Endothelial cell of coronary artery (primary cell): ENCODE measurements at places on chromosomes 6 and 20. TPM values are rescaled to one million over a fixed set of nuclear protein-coding genes. Genes with fewer than 3 reads are reported as not detected.

Gene BHLHE23
- total RNA-seq: not detected in 2 replicates

Gene CTAGE9
- not detected in 2 replicates for total RNA-seq

Gene TBP
- 8.4 and 10.4 TPM in 2 replicates for total RNA-seq

Gene RAMACL
- total RNA-seq: 1.6 and 4.6 TPM in 2 replicates

Gene LAMA2
- total RNA-seq: 4.0 and 25.0 TPM in 2 replicates

Gene HLA-DMA
- total RNA-seq: 0.27 and 0.75 TPM in 2 replicates

Gene SMPDL3A
- total RNA-seq: 3.3 and 3.5 TPM in 2 replicates

Gene BMP6
- 141 and 190 TPM in 2 replicates for total RNA-seq

Gene TDRD6
- total RNA-seq: under 0.01 and 0.09 TPM in 2 replicates

Gene GPX5
- total RNA-seq: not detected in 2 replicates

Gene BFSP1
- total RNA-seq: 2.8 and 3.2 TPM in 2 replicates

Gene OCSTAMP
- total RNA-seq: not detected in 2 replicates

Gene TPD52L1
- total RNA-seq: 2.9 and 3.3 TPM in 2 replicates

Gene KIF25
- total RNA-seq: not detected in 2 replicates

Gene GJA10
- not detected in 2 replicates for total RNA-seq

Gene MUC22
- total RNA-seq: not detected in 2 replicates

Gene PBOV1
- total RNA-seq: not detected in 2 replicates

Gene CABLES2
- 0.75 and 0.99 TPM in 2 replicates for total RNA-seq

Gene HNF4A
- total RNA-seq: not detected in 2 replicates

Gene MATN4
- not detected in 2 replicates for total RNA-seq

Gene EYS
- total RNA-seq: under 0.01 TPM in 1 of 2 replicates, not detected in the other

Gene HRH3
- total RNA-seq: not detected in 2 replicates

Gene BANF2
- total RNA-seq: not detected in 2 replicates

Gene TMEM200A
- total RNA-seq: 0.38 and 1.4 TPM in 2 replicates

Gene GSTA3
- not detected in 2 replicates for total RNA-seq

Gene CST4
- total RNA-seq: not detected in 2 replicates

Gene KIF16B
- 6.7 and 8.9 TPM in 2 replicates for total RNA-seq

Gene DEFB113
- total RNA-seq: not detected in 2 replicates

Gene CDKN1A
- total RNA-seq: 141 and 160 TPM in 2 replicates

Gene IRF4
- total RNA-seq: not detected in 2 replicates

Gene OR2J3
- total RNA-seq: not detected in 2 replicates

Gene LGSN
- not detected in 2 replicates for total RNA-seq

Gene ABHD16B
- not detected in 2 replicates for total RNA-seq

Gene TRERF1
- total RNA-seq: under 0.01 and 0.56 TPM in 2 replicates

Gene BPI
- not detected in 2 replicates for total RNA-seq

Gene FOXO3
- 10.8 and 16.0 TPM in 2 replicates for total RNA-seq

Gene EDN1
- total RNA-seq: 168 and 296 TPM in 2 replicates

Gene NRSN1
- total RNA-seq: not detected in 2 replicates

Gene KIAA1755
- under 0.01 and 2.4 TPM in 2 replicates for total RNA-seq

Gene KIF6
- not detected in 2 replicates for total RNA-seq

Gene PRL
- total RNA-seq: not detected in 2 replicates

Gene C6orf163
- total RNA-seq: 2.1 TPM in 2 replicates

Gene EFHC1
- total RNA-seq: 12.2 and 16.3 TPM in 2 replicates

Gene GRM1
- total RNA-seq: under 0.01 TPM in 2 replicates
